ENCODE measurements at places on chromosomes 3 and 15. TPM values are rescaled to one million over a fixed set of nuclear protein-coding genes. Genes with fewer than 3 reads are reported as not detected.
A peak's percentile ranks its signal among the peaks of the same experiment; 100 is the strongest.

The CAND2 gene
- 0.97 TPM for total RNA-seq

The CD80 gene
- 15.2 TPM for total RNA-seq

The POTEB gene
- not detected for total RNA-seq

The CCR8 gene
- total RNA-seq, result 1.1 TPM

The HIGD2B gene
- 0.62 TPM for total RNA-seq

DNA sequence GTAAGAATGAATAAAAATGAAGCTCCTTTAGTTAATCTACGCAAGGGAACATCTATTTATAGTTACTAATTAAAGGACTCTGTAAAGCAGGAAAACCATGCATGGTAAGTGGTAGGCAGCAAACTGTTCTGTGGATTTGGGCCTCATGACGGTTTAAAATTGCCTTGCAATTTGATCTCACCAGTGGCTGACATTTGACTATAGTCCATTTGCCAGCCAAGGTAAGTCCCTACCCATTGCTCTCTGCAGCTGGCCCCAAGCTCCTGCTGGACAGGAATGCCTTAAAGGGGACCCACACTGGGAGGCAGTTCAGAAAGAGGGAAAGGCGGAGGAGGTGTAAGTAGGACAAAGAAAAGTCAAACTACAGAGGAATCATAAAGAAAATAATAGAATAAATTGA lies 203.3 kb downstream of the PLCL2 start:
- no peak for DNase-seq
- no peaks in the 10 kb centered on the region for H3K27me3 ChIP-seq
- H3K4me1 ChIP-seq, result peaks cover 51% of the 10 kb centered on the region
- H3K27ac ChIP-seq, result peak overlapping the region; percentile 78
- peak overlapping the region; percentile 65 for H3K4me3 ChIP-seq
- H3K36me3 ChIP-seq, result peaks cover 64% of the 10 kb centered on the region

GRCh38 chr3:136734382-136735070 lies 17.7 kb downstream of the STAG1 start:
- H3K27ac ChIP-seq, result no peak overlapping the region
- H3K27me3 ChIP-seq, result no peaks in the 10 kb centered on the region
- peaks cover 8% of the 10 kb centered on the region for H3K36me3 ChIP-seq

DNA sequence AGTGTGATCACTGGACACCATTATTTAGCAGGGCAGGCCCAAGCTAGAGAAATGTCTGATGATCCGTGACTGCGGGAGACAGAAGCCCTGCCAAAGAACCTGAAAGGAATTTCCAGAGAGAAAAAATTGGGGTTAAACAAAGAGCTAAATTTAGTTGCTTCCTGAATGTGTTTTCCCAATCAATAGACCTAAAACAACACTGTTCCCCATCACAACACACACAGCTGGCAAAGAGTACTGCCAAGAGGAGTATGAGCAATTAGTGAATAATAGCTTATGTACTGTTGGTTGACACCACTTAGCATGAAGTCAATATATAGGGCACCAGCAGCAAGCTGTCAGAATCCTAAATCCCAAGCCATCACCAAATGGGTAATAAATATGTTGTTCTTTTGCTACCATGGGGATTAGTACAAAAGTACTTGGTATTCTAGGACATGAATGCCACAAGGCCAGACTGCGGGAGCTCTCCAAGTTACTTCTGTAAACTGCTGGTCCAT lies 35.7 kb downstream of the CLK3 start:
- peaks cover 21% of the 10 kb centered on the region for H3K4me1 ChIP-seq
- no peak for DNase-seq
- H3K4me3 ChIP-seq, result no peak overlapping the region

GRCh38 chr15:30973379-30973778 lies 18.0 kb downstream of the MTMR10 start:
- H3K4me3 ChIP-seq, result no peak overlapping the region
- DNase-seq, result no peak
- H3K36me3 ChIP-seq, result peaks cover 51% of the 10 kb centered on the region
- no peak overlapping the region for H3K27ac ChIP-seq
- no peaks in the 10 kb centered on the region for H3K27me3 ChIP-seq

- peaks cover 14% of the 10 kb centered on the region for H3K4me1 ChIP-seq
- no peak overlapping the region for H3K27ac ChIP-seq
- H3K4me3 ChIP-seq, result no peak overlapping the region
- H3K36me3 ChIP-seq, result peaks cover 2% of the 10 kb centered on the region
- H3K27me3 ChIP-seq, result peaks cover 45% of the 10 kb centered on the region
Observed at GRCh38 chr3:107432646-107433045, 55.4 kb downstream of the CCDC54 start.

DNA sequence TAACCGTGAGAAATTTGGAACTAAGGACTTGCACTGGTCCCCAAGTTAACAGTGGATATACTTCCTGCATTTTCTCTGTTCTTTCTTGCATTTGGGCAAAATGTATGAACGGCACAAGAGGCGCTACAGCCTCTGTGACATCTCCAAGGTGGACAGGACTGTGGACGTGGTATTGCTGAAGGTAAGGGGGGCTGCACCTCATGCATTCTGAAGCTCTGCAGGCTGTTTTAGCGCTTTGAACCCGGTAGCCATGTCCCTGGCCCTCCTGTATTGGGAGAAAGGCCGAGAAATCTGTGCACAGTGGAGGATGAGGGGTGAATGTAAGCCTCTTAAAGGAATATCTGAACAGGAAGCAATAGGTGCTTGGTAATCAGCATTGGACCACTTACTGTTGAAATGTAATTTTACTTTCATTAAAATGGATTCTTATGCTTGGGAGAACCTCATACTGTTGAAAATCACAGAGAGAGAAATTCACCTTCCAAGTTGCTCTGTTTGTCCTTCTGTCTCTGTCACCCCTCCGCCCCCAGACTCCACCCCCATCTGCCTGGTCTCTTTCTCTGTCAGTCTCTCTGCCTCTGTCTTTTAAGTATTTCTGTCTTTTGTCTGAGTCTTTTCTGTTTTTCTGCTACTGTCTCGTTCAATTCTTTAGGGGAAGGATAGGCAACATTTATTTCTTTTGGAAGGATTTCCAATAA lies 174.6 kb downstream of the KLHL25 start:
- no peak overlapping the region for H3K4me3 ChIP-seq
- H3K27me3 ChIP-seq, result no peaks in the 10 kb centered on the region
- DNase-seq, result no peak
- H3K27ac ChIP-seq, result no peak overlapping the region

- no peak for DNase-seq
- peaks cover 3% of the 10 kb centered on the region for H3K36me3 ChIP-seq
- no peak overlapping the region for H3K4me3 ChIP-seq
- peaks cover 36% of the 10 kb centered on the region for H3K27me3 ChIP-seq
- H3K4me1 ChIP-seq, result peaks cover 7% of the 10 kb centered on the region
Observed at GRCh38 chr15:80701676-80702311, 6.7 kb downstream of the ABHD17C start.

GRCh38 chr3:122993124-122993978 lies 34.2 kb downstream of the SEMA5B start:
- DNase-seq, result no peak
- no peak overlapping the region for H3K27ac ChIP-seq
- no peaks in the 10 kb centered on the region for H3K4me1 ChIP-seq
- peaks cover 37% of the 10 kb centered on the region for H3K27me3 ChIP-seq

- peak; percentile 54 for DNase-seq
- no peaks in the 10 kb centered on the region for H3K36me3 ChIP-seq
- H3K4me1 ChIP-seq, result peaks cover 15% of the 10 kb centered on the region
- peaks cover 50% of the 10 kb centered on the region for H3K27me3 ChIP-seq
Observed at GRCh38 chr15:89654847-89655805, at the start of gene KIF7. Gene KIF7, minus strand, starts transcription at chr15:89655467. Its CDS starts 2,537 bp downstream, at chr15:89652930.

GRCh38 chr15:23750776-23751175 lies 63.7 kb upstream of the NDN start:
- no peak for DNase-seq
- no peaks in the 10 kb centered on the region for H3K36me3 ChIP-seq
- H3K27me3 ChIP-seq, result no peaks in the 10 kb centered on the region
- no peaks in the 10 kb centered on the region for H3K4me1 ChIP-seq
